Amniotic epithelial cell (primary cell): ENCODE measurements at places on chromosomes 12 and 14.
A peak's percentile ranks its signal among the peaks of the same experiment; 100 is the strongest.

DNA sequence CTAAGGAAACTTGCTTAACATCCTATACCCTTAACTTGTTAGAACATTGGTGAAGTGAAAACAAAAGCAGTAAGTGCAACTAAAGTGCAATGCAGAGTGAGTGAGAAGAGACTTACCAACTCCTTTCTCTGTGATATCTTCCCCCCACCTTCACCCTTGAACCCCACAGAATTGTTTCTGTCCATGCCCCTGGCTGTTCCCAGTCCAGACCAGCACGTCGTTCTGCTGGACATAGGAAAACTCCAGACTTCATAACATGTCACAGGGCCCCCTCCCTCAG, 91.9 kb downstream of the DAD1 start:
- no peak for DNase-seq

DNA sequence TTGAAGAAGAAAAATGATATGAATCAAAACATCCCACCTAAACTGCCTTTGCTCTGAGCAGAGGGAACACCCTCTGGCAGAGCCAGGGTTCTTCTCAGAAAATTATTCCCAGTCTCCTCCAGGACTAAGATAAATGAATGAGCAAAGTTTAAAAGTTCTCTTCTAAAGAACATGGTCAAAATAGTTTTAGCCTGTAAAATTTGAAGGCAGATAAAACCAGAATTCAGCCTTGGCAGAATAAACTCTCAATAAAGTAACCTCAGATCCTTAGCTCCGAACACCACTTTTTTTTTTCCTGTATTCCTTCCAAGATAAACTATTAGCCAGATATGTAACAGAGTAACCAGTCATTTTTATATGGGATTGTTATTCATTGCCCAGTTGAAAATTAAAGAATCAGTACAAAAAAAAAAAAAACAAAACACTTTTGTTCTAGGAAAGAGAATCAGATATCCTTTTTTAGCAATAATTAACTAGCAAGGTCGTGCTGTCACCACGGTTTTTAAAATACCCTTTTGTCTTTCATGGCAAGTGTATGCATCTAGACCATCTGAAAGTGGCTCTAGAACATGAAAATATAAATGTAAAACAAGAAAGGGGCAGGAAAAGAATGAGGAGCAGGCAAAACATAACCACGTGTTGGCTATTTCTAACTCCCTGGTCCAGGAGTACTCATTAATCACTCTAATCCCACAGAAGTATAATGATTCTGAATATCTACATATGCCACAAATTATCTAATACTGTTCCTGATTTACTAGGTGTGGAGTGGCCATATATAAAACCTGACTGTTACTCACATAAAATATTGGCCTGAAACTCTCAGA, 60.8 kb downstream of the CAPZA3 start:
- peak; percentile 50 for DNase-seq

GRCh38 chr14:82626156-82627066, 1092.8 kb upstream of the SEL1L start:
- no peak for DNase-seq

- no peak for DNase-seq
These were observed 75.5 kb downstream of the AVPR1A start for GRCh38 chr12:63075376-63076060.

- no peak for DNase-seq
These were observed 574 bp downstream of the PAWR start for GRCh38 chr12:79690142-79690637.

DNA sequence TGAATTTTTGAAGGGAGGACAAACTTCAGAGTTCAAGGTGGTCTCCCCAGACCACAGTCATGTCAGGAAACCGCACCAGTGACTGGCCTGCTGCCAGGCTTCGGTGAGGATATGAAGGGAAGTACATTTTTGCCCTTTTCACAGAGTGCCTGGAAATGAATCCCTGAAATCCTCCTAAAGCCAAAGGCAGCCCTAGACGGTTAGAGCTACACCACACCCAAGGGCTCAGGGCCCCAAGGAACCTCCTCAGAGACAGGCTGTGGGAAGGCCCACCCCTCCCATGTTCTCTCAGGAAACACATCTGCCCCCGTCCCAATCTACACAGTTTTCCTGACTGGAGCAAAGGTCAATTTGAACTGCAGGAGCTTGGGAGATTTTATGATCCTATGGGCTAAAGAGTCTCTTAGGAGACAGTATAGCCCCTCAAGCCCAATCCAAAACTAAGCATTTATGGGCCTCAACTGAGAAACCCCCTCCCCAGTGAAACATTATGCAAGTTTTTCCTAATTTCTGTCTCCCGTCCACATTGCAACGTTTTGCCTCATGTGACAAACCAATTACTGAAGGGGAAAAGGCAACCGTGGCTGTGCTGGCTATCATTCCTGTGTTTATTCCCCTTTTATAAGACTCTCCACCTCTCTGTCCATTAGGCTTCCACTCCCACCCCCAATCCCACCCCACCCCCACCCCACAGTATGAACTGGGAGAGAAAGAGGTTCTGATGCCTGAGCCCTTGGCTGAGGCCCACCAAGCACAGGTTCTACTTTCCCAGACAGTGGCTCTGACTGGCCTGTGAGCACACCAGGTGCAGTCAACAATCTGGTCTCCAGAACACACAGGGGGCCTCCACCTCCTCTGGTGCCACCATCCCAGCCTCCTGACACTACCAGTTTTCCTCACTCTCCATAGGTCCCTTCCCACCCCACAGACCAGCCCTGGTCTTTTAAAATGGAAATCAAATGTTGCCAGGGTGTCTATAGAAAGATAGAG, 9.6 kb upstream of the RNASE1 start:
- no peak for DNase-seq

GRCh38 chr12:76936275-76937193, 57.7 kb upstream of the CSRP2 start:
- DNase-seq, result no peak
